ENCODE measurements at places on chromosomes 1 and 21. TPM values are rescaled to one million over a fixed set of nuclear protein-coding genes. Genes with fewer than 3 reads are reported as not detected.

IL10RB gene
- 46.7 TPM for total RNA-seq

FAM72B gene
- total RNA-seq: 1.3 TPM

DIO1 gene
- total RNA-seq: not detected

GJA5 gene
- 2.9 TPM for total RNA-seq

ISG20L2 gene
- 8.9 TPM for total RNA-seq
